ENCODE measurements at places on chromosomes 7 and 10. TPM values are rescaled to one million over a fixed set of nuclear protein-coding genes. Genes with fewer than 3 reads are reported as not detected.

GRCh38 chr10:117413928-117414618, 38.8 kb upstream of the PDZD8 start:
- no peak overlapping the region for H3K4me3 ChIP-seq
- no peak overlapping the region for H3K27ac ChIP-seq
- peaks cover 21% of the 10 kb centered on the region for H3K27me3 ChIP-seq
- H3K36me3 ChIP-seq, result no peaks in the 10 kb centered on the region
- DNase-seq, result no peak

- no peak overlapping the region for H3K4me3 ChIP-seq
- no peak for DNase-seq
- H3K27ac ChIP-seq, result peak overlapping the region; percentile 10
- peaks cover 45% of the 10 kb centered on the region for H3K4me1 ChIP-seq
- H3K27me3 ChIP-seq, result no peaks in the 10 kb centered on the region
Measured at GRCh38 chr7:32881074-32881982, 10.2 kb downstream of the KBTBD2 start.

GRCh38 chr7:1362301-1362700, 97.0 kb downstream of the MICALL2 start:
- no peak overlapping the region for H3K4me3 ChIP-seq
- peaks cover 4% of the 10 kb centered on the region for H3K36me3 ChIP-seq
- no peak overlapping the region for H3K27ac ChIP-seq
- no peaks in the 10 kb centered on the region for H3K4me1 ChIP-seq
- DNase-seq, result peak; percentile 71
- H3K27me3 ChIP-seq, result peaks cover 19% of the 10 kb centered on the region

HMX3 gene
- not detected for total RNA-seq

LIPN gene
- not detected for total RNA-seq
